ENCODE measurements at places on chromosomes 6 and 20. TPM values are rescaled to one million over a fixed set of nuclear protein-coding genes. Genes with fewer than 3 reads are reported as not detected.

GRCh38 chr6:105779110-105779509 is 307.0 kb upstream of the PRDM1 start:
- DNase-seq: no peak

GRCh38 chr6:100057941-100058340 is 63.9 kb upstream of the MCHR2 start:
- peak; percentile 16 for DNase-seq

DNA sequence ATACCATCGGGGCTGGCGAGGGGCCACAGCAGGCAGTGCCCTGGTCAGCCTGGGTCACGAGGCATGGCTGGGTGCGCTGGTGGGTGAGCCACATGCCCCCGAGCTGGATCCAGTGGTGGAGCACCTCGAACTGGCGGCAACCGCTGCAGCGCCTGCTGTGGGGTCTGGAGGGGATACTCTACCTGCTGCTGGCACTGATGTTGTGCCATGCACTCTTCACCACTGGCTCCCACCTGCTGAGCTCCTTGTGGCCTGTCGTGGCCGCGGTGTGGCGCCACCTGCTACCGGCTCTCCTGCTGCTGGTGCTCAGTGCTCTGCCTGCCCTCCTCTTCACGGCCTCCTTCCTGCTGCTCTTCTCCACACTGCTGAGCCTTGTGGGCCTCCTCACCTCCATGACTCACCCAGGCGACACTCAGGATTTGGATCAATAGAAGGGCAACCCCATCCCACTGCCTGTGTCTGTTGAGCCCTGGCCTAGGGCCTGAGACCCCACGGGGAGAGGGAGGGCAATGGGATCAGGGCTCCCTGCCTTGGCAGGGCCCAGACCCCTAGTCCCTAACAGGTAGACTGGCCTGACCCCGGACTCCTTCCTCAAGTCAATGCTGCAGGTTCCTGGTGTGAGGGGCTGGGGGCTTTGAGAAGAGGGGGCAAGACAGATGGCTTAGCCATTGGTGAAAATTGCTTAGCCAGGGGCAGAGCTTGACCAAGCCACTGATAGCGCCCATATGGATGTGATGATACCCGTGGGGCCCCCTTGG is 598 bp downstream of the TMEM239 start:
- no peak for DNase-seq

GRCh38 chr6:140572129-140572528 is 1197.7 kb upstream of the CITED2 start:
- peak; percentile 42 for DNase-seq

The RGS17 gene
- 0.20 TPM for total RNA-seq

DNA sequence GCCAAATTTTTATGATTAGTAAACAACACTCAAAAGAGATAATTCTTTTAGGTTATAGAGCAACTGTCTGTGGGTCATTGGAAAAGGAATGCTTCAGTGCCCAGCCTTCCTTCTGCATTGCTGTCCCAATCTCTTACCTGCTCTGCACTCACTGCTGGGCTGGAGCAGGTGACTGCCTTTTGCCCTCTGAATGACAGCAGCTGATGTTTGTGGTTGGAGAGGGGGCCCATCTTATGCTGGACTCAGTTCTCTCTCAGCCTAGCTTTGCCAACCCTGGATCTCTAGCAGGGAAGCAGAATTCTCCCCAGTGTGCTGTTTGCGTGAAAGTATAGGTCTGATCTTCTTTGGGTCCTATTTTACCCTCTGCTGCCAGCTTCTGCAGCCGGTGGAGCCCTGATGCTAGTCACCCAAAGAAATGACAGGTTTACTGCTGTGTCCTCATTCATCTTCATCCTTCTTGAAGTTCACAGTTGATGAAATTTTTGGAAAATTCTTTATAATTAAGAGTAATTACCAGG is 193.5 kb downstream of the ARID1B start:
- no peak for DNase-seq
